ENCODE measurements at places on chromosomes 5 and 9. TPM values are rescaled to one million over a fixed set of nuclear protein-coding genes. Genes with fewer than 3 reads are reported as not detected.

Gene MEF2C
- total RNA-seq: 46.7 TPM

Gene SLC34A1
- total RNA-seq: not detected

Gene ENHO
- total RNA-seq: 0.51 TPM

Gene IFNA13
- total RNA-seq: not detected

Gene MCC
- 31.9 TPM for total RNA-seq

Gene CDX1
- total RNA-seq: not detected

Gene RAD23B
- 110 TPM for total RNA-seq

Gene LRRC14B
- total RNA-seq: 74.9 TPM

Gene RNF44
- 25.5 TPM for total RNA-seq

Gene CA9
- 0.30 TPM for total RNA-seq

Gene KCNV2
- total RNA-seq: not detected

Gene PHF2
- 28.7 TPM for total RNA-seq

Gene NMUR2
- 0.14 TPM for total RNA-seq

Gene CNTFR
- total RNA-seq: 8.7 TPM

Gene SPINK1
- not detected for total RNA-seq

Gene FCN2
- not detected for total RNA-seq

Gene OTP
- not detected for total RNA-seq

Gene IFNA21
- not detected for total RNA-seq

Gene CEP72
- total RNA-seq: 2.0 TPM

Gene PCDHA1
- not detected for total RNA-seq

Gene SMU1
- total RNA-seq: 15.2 TPM

Gene DMRT3
- not detected for total RNA-seq

Gene ANKRD34B
- not detected for total RNA-seq

Gene ICE1
- total RNA-seq: 18.3 TPM

Gene DENND1A
- 13.6 TPM for total RNA-seq

Gene SLC6A18
- not detected for total RNA-seq

Gene TMEM8B
- total RNA-seq: 13.8 TPM

Gene AGXT2
- not detected for total RNA-seq

Gene SKP2
- total RNA-seq: 6.3 TPM

Gene GGTA1
- total RNA-seq: 27.9 TPM

Gene GFI1B
- total RNA-seq: 0.43 TPM

All from Right ventricle myocardium inferior (tissue), 1 donor.